Psoas muscle (tissue), 8 donors: ENCODE measurements at places on chromosomes 6 and 20. TPM values are rescaled to one million over a fixed set of nuclear protein-coding genes. Genes with fewer than 3 reads are reported as not detected.

DNA sequence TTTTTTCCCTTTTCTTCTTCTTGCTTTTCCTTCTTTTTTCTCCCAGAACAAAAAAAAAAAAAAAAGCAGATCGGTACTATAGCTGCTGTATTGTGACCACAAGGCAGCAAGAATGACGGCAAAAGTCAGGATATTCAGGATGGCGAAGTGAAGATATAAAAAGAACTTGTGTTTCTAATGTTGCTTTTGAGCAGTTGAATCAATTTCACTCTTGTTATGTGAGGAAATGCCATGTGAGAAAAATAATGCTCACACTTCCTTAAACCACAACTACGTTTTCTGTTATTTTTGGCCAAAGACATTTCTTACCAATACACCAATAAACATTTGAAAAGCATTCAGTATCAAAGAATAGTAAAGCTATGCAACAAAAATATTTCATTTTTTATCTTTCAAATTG lies 510.5 kb downstream of the HACE1 start:
- no peak for DNase-seq

DNA sequence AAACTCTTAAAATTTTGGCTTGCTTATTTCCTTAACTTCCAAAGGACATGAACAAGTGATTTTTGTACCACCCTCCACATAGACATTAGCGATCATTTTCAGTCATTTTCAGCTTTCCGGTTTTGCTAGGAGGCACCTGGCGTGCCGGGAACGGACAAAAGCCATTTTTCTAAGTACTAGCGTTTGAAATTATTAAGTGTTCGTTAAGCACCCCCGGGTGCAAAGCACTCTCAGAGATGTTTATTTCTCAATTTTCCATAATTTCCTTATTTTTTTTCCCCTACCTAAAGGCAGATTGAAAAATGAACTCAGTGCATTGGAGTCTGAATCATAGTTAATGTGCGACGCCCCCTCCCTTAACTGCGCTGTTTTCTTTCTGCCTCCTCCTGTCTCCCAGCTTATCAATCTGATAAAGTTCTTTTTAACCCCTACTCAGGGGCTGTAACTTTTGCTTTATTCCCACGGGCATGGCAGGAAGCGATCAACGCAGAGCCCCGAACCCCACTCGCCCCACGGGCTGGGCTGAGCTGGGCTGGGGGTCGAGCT lies 58.2 kb downstream of the ZNF831 start:
- DNase-seq = no peak

- no peak for DNase-seq
Measured at GRCh38 chr6:150868759-150869158, 3.3 kb downstream of the MTHFD1L start.

DNA sequence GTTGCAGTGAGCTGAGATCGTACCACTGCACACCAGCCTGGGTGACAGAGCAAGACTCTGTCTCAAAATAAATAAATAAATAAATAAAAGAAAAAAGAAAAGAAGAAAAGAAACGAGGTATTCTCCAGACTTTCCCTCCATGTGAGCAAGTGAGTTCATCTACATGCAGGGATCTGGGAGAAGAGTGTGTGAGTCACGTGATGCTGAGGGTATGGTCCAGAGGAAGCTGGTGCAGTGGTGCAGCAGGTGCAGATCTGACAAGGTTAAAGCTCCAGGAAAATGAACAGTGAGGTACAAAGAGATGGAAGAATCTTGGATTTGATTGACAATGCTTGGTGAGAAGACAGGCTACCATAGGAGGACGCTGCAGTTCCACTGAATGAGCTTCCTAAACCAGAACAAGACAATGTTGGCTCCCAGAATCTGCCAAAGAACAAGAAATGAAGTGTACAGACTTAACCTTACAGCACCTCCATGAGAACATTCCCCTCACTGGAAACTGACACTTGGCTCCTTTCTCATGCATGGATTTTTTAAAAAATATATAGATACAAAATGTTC lies 79.5 kb upstream of the BTBD3 start:
- no peak for DNase-seq

DNA sequence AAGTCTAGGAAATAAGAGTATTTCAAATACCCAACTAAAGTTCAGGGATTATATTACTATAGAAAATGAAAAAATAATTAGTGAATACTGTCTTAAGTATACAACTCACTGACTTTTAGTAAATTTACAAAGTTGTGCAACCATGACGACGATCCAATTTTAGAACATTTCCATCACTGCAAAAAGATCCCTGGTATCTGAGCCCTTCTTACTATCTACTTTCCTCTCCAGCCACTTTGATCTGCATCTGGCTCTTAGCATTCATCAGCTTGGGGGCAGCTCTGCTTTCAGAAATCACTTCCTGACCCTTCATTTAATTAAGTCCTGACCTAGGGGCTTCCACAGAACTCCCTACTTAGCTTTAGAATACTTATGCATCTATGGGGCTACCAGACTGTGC lies 38.2 kb upstream of the RBL1 start:
- no peak for DNase-seq

DNA sequence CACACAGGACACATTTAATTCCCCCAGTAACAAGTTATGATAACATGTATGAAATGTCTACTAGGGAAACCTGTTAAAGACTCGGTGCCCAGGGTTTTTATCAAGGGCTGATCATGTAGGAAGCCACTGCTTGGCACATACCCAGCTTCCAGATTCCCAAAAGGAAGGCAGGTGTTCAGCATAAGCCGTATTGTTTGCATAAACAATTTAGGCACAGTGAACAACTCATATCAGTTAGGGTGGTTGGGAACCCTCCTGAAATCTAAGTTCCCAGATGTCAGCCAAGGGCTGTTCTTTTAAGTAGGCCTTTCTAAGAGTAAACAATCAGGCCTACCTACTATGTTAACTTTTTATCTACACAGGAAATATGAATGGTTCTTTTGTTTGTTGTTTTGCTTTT lies 74.1 kb downstream of the ASXL1 start:
- no peak for DNase-seq

- no peak for DNase-seq
Measured at GRCh38 chr20:31739550-31739977, 474 bp downstream of the TPX2 start.

DNA sequence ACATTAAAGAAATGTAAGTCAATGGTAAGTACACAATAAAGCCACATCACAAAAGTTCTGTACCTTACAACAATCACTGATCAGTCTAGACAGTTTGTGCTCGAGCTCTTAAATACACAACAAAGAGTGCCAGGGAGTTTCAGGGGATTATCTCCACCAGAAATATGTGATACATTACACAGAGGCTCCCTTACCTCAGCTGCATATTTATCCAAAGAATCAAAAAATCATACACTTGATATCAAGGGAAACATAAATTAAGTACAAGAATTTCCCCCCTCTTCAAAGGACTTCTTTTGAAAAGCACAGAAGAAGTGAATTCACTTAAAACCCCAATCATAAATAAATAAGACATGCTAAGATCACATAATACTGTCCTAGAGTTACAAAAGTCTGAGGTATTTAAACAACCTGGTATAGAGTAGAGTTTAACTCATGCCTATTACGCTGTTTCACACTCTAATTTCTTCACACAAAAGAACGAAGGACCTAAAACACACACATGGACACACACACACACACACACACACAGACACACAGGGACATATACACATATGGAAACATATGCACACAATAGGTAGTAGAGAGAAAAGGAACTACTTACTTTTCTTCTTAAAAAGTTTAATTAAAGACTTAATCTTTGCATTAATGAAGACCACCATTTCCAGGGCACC lies 528 bp downstream of the NHSL1 start:
- DNase-seq = no peak

DNA sequence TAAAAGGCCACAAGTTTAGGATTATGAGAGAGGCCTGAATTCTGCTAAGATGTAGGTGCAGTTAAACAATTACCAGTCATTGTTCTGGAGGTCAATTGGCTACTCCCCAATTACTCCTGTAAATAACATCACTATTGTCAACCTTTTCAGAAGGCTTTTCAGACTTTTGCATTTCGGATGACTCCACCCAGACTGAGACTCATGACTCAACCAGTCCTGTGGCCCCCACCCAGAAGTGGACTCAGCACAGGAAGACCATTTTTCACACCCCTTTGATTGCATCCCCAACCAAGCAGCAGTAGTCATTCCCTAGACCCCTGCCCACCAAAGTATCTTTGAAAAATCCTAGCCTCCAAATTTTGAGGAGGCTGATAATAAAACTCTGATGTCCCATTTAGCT lies 139.3 kb upstream of the SLC22A16 start:
- DNase-seq = no peak

GRCh38 chr6:4287811-4288244 lies 152.5 kb upstream of the ECI2 start:
- no peak for DNase-seq

GRCh38 chr6:132669690-132670291 lies 10.8 kb upstream of the TAAR1 start:
- no peak for DNase-seq

DNA sequence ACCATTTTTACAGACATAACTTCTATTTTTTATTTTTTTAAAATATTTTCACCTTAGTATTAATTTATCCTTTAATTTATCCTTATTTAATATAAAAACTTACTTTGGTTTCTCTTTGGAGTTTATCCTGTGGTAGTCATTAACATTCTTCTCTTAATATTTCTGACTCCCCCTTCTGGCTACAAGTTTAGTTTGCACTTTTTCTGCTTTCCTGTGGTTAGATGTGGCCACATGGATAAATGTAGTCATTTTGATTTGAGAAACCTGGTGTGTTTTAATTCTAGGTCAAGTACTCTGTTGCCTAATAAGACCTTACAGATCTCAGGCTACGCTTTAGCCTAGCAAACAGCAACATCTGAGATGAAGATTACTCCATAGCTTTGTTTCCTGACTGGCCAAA lies 1187.5 kb downstream of the HACE1 start:
- DNase-seq = no peak

- no peak for DNase-seq
Measured at GRCh38 chr20:35871259-35871771, 83.0 kb downstream of the SCAND1 start.

DNA sequence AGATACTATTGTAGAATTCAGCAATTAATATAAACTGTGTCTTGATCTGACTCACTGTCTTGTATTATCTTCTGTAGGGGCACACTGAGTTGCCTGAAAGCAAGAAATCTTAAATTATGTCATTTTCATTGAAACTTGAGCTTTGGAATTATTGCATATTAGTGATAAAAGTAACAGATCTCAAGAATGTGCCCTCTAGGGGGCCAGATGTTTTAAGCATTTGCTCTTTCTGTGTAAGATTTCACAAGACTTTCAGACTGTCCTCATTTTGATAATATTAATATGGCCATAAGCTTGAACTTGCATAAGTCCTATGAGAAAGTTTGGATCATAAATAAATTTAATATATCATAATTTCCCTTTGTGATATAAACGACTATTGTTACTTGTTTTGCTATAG lies 55.5 kb upstream of the MYO6 start:
- DNase-seq = no peak

GRCh38 chr20:44552950-44553908 lies 29.1 kb upstream of the PKIG start:
- DNase-seq = no peak

DNA sequence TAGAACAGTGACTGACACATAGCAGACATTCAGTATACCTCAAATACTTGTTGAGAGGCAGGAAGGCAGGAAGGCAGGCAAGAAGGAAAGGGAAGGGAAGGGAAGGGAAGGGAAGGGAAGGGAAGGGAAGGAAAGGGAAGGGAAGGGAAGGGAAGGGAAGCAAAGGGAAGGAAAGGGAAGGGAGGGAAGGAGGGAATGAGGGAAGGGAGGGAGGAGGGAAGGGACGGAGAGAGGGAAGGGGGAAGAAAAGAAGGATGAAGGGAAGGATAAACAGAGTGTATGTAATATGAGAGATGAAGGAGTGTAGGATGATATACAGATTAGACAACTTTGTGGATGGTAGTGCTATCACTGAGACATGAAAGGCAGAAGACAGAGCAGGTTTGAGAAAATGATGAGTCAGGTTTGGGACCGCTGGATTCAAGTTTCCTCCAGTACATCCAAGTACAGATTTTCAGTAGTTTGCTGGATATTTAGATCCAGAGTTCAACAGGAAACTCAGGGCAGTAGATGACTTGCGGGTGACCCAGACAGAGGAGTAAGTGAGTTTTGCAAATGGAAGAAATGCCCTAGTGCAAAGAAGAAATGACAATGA lies 85.9 kb downstream of the MAFB start:
- no peak for DNase-seq

DNA sequence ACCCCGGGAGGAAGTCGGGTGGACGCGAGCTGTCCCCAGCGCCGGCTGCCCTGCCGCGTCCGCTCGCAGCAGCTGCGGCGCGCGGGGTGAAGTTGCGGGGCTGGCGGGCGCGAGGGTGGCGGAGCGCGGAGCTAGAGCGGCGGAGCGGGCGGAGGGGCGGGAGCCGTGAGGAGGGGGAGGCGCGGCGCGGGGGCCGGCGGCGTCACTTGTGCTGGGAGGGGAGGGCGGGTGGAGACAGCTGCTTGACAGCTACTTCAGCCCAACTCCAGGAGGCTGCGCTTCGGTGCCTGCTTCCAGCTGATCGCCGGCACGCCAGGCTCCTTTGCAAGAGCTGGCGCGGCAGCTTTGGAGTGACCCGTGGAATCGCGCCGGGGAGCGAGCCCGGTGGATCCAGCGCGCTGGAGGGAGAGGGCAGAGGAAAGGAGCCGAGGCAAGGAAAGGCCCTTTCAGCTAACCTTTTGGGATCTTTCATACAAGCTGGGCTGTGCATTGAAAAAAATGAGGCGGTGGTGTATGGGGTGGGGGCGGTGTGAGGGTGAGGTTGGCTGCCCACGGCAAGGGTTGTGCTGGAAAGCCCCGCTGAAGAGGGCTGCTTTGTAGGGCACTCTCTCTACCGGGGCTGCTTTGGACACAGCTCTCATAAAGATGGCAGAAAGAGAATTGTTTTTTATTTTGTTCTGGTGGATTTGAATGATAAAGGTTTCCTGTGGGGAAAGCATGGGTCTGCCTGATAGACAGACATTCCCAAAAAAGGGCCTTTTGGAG lies 24.6 kb downstream of the RIPOR2 start:
- peak; percentile 90 for DNase-seq

DNA sequence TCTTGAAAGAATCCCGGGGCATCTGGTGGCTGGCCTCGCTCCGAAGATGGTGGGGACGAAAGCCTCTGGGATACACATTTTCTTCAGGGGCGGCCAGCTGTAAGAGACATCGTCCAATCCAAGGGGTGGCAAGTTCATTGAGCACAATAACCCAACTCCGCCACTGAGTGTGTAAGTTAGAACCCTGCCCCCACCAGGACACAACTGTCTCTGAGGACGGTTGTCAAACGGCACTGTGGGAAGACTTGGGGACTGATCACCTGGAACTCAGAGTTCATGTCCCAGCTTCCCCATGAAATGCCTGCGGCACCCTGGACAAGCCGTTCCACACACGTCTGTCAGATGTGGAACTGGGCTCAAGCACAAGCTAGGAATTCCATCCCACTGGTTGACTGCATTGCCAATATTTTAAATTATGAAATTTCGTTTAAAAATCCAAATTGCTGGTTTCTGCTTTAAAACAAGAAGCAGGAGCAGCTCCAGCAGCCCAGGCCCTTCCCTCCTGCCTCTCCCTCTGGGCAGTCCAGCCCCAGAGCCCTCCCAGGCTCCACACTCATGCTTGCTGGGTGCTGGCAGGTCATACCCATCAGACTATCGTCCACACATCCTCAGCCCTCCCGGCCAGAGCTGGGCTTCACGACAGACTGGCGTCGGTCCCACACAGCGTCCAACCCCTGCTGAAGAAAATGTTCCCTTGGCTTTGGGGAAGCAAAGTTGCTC lies 80.9 kb upstream of the AFDN start:
- DNase-seq = peak; percentile 82

The DDX27 gene
- total RNA-seq = 19.4 TPM

The TRERF1 gene
- 0.63 TPM for total RNA-seq

The SLC52A3 gene
- 0.86 TPM for total RNA-seq

The RIPPLY2 gene
- not detected for total RNA-seq

The TGM2 gene
- total RNA-seq = 38.0 TPM

The ZNF831 gene
- not detected for total RNA-seq

The REM1 gene
- 0.91 TPM for total RNA-seq

The FERMT1 gene
- 0.24 TPM for total RNA-seq
